ENCODE measurements at places on chromosomes 1 and 21. TPM values are rescaled to one million over a fixed set of nuclear protein-coding genes. Genes with fewer than 3 reads are reported as not detected.

RAB42 gene
- 3.2 TPM for total RNA-seq

CHI3L2 gene
- total RNA-seq = not detected

AVPR1B gene
- total RNA-seq = not detected

ILF2 gene
- 165 TPM for total RNA-seq

CALML6 gene
- not detected for total RNA-seq

SMCP gene
- total RNA-seq = not detected

NCMAP gene
- total RNA-seq = not detected

IKBKE gene
- 11.1 TPM for total RNA-seq

C1orf167 gene
- total RNA-seq = 0.40 TPM

DCST1 gene
- total RNA-seq = not detected

EVI5 gene
- total RNA-seq = 19.8 TPM

CFHR4 gene
- total RNA-seq = not detected

WNT2B gene
- 0.44 TPM for total RNA-seq

SH2D1B gene
- not detected for total RNA-seq

DIRAS3 gene
- 3.4 TPM for total RNA-seq

Measured in lung microvascular endothelial cell (primary cell).